ENCODE measurements at places on chromosomes 1 and 21.

DNA sequence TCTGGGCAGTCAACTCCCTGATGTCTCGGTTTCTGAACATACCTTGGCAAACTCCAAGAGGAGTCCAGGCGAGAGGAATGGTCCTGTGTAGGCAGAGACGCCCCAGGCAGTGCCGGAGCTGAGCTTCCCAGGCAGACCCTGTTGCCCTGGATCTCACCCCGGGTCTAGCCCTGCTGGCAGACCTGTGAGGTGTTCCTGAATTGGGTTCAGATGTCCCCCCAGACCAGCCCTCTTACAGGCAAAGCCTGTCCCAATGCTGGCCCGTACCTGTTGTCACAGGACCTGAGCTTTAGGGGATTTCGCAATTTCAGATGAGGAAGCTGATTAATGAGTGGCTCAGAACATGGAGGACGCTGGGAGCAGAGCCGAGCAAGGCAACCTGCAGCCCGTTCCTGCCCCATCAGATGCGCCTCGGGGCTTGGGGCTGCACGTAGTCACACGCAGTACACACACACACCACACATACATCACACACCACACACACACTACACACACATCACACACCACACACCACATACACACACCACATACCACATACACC lies 38.5 kb upstream of the PDE9A start:
- ATAC-seq = peak; percentile 81

- no peak for ATAC-seq
These were observed 350.5 kb upstream of the PRMT6 start for GRCh38 chr1:106705971-106706370.

- peak; percentile 86 for ATAC-seq
These were observed 21.8 kb downstream of the EXOC8 start for GRCh38 chr1:231315887-231316286.

DNA sequence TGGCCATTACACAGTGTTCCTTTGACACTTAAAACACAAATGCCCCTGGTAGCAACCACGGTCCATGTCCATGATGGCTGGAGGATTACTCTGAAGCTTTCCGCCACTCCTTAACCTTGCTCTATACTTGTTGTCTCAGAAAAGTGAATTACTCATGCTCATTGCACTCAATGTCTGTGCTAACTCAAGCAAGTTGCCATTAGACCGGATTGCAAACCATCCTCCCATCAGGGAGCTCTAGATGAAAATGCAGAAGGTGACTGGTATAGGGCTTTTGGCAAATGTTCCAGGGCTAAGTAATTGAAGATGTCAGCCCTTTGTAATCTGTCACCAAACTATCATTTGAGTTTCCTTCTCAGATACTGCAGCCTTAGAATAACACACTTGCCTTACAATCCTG lies 1288.3 kb upstream of the B3GALT2 start:
- no peak for ATAC-seq

GRCh38 chr21:25094695-25095094 lies 512.6 kb downstream of the MRPL39 start:
- no peak for ATAC-seq

- ATAC-seq = no peak
These were observed 81.0 kb downstream of the SCCPDH start for GRCh38 chr1:246805135-246805716.

DNA sequence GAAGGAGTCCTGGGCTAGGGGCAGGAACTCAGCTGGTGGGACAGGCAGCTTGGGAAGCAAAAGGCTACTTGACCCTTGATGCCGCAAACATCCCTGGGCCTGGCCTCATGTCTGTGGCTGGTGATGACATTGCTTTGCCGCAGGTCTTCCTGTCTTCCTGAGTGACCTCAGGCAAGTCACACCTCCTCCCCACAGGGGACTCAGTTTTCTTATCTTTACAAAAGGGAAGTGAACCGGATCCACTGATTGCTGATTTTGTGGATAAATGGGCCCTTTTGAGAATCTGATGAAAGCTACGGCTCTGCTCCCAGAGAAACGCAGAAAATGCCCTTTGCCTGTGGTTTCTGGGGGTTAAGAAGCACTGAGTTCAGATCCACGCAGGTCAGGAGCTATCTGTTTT lies 20.7 kb downstream of the PLOD1 start:
- ATAC-seq = no peak

DNA sequence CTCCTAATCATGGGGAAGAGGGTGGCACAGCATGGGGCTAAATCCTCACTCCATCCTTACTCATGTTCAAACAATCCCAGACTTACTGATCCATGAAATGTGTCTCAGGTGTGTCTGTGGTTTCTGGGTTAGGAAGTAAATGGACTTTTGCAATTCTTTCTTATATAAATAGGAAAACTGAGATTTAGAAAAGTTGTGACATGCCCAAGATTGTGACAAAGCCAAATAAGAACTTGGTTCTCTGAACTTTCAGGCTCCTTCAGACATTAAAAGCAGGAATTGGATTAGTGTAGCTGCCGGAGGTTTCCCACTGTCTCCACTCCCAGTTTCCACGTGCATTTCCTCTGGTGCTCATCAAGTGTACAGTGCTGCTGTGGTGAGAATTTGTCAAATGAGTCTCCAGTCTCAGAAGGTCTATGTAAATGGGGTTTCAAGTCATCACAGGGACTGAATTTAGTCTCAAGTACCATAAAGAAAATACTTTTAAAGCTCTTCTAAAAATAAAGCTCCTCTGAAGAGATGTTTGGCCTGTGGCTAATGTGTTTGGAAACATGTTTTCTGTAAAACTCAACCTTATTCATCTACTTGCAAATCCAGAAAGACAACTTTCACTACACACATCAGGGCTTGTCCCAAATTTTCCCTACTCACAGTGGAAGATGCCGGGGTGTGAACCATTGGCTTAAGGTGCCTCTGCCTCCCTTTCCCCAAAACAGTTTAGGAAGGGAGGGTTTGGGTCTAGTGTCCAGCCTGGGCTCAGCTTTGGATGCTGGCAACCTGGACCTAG lies 115.2 kb downstream of the NGF start:
- no peak for ATAC-seq

Measured in activated T-helper 17 cell treated with anti-CD3 and anti-CD28 coated beads, Interleukin-2, amount 50 U/mL, for 72 hours (primary cell).